ENCODE measurements at places on chromosomes 5 and 9. TPM values are rescaled to one million over a fixed set of nuclear protein-coding genes. Genes with fewer than 3 reads are reported as not detected.

MYOZ3 gene
- total RNA-seq = not detected

SARDH gene
- 6.8 TPM for total RNA-seq

TAF1L gene
- total RNA-seq = 0.05 TPM

CYLC2 gene
- not detected for total RNA-seq

PCDHA9 gene
- not detected for total RNA-seq

CCL27 gene
- total RNA-seq = not detected

ACOT12 gene
- not detected for total RNA-seq

FAM78A gene
- total RNA-seq = 60.4 TPM

LRRC70 gene
- total RNA-seq = 6.1 TPM

GAS1 gene
- total RNA-seq = 0.37 TPM

Data from T-helper 17 cell (primary cell).